Cardiac muscle cell (in vitro differentiated cells and primary cell): ENCODE measurements at places on chromosomes 11 and 22.

- peak; percentile 74 for DNase-seq
Observed at GRCh38 chr11:61908730-61909316, 8.5 kb downstream of the RAB3IL1 start.

DNA sequence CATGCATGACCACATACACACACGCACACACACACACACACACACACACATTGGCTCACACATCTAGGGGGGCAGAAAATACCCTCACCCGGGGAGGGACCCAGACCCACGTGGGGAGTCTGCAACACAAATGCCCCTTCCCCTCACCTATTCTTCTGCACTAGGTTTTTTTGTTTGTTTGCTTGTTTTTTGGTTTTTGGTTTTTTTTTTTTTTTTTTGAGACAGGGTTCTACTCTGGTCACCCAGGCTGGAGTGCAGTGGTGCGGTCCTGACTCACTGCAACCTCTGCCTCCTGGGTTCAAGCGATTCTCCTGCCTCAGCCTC, 28.4 kb downstream of the WEE1 start:
- DNase-seq, result no peak

- peak; percentile 77 for DNase-seq
Observed at GRCh38 chr11:30917859-30918478, 331.8 kb upstream of the MPPED2 start.

- DNase-seq, result no peak
Observed at GRCh38 chr11:27771516-27771915, 71.3 kb upstream of the BDNF start.

DNA sequence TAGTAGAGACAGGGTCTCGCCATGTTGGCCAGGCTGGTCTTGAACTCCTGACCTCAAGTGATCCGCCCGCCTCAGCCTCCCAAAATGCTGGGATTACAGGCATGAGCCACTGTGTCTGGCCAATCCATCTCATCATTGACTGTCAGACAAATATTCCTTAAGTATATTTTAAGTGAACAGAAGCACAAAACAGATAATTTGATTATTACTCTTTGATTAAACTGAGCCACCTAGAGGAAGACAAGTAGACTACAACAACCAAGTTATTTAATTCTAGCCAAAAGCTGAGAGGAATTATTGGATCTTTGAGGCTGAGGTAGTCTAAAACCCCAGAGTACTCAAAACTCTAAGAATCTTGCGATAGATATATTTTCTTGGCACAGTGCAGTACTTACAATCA, 1.2 kb downstream of the ACRV1 start:
- DNase-seq, result no peak

- DNase-seq, result no peak
Observed at GRCh38 chr22:22937894-22938480, 50.4 kb downstream of the IGLL5 start.

- peak; percentile 94 for DNase-seq
Observed at GRCh38 chr11:15688351-15688792, 573.6 kb downstream of the INSC start.

DNA sequence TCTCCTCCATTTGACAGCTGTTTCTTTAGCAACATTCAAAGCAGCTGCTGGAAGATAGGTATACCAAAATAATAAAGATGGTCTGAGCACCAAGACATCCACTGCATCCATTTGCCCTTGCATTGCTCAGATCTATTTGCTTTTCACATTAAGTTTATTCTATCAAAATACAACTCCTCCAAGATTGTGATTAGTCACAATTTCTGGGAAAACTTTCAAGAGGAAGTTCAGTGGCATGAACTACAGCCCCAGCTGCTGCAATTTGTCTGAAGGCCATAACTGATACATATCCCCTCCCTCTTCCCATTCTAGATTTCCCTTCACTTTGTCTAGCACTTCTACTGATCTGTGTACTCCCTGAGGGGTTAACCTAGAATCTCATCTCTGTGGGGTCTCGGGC, 117.5 kb upstream of the CEP126 start:
- peak; percentile 1 for DNase-seq

DNA sequence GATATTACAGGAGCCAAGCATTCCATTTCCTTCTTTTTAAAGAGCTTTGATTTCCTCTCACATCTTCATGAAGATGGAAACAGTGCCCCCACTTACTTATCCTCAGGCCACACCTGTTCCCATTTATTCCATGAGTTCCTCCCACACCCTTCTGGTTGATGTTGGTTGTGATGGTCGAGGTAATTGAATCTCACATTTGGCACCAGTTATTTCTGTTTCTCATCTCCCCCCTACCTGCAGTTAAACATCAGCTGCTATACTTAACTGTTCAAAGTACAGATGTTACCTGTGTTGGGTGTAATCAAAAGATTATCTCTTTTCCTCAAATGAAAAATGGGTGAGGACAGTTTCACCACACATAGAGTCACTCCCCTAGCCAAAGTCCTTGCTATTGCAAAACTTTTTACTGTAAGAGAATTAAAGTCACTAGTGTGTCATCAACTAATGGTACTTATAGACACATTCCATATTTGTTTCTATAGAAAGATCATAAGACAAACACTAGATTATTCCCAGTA, 1.9 kb downstream of the TMEM45B start:
- no peak for DNase-seq

DNA sequence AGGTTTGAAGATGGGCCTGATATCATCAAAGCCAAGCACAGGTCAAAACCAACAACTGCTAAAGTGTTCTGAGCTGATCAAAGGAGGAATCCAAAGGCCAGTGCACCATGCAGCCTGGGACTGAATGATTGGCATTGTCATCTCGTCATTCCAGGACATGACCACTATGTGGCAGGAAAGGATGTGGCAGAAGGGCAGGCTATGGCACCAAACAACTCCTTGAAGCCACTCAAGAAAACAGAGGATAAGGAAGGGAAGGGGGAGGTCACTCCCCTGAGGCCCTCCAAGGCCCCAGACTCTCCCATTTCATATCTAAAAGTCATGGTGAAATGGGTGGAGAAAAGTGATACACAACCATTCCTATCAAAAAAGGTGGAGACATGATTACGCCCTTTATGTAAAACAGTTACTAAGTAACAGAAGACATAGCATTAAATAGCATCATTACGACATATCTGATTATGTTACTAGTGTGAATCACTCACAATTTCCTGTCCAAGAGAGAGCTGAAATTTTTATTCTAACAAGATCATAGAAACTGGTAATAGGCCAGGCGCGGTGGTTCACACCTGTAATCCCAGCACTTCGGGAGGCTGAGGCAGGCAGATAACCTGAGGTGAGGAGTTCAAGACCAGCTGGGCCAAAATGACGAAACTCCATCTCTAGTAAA, 49.3 kb downstream of the AHNAK start:
- no peak for DNase-seq

GRCh38 chr11:12397931-12398334, 20.6 kb downstream of the PARVA start:
- no peak for DNase-seq

GRCh38 chr22:35842954-35843353, 125.3 kb downstream of the APOL5 start:
- DNase-seq, result peak; percentile 48

DNA sequence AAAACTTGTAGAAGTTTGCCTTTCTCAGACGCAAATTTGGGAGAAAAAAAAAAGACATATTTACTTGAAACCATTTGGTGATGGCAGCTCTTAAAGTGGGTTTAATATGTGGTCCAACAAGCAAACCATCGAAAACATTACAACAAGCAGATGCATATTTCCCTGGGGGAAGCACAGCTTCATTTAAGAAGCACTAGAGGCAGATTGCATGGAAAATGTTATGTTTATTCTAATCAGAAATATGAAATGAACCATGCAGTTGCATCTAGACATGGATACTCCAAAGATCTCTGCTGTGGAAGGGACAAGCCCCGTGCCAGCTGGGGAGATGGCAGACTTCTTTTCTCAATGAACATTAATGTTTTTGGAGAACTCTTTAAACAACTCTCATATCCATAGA, 57.4 kb upstream of the PARVA start:
- no peak for DNase-seq

GRCh38 chr11:116930177-116930576, 92.8 kb upstream of the APOA1 start:
- DNase-seq, result peak; percentile 30

GRCh38 chr11:3826721-3827120, 14.0 kb downstream of the RHOG start:
- no peak for DNase-seq

DNA sequence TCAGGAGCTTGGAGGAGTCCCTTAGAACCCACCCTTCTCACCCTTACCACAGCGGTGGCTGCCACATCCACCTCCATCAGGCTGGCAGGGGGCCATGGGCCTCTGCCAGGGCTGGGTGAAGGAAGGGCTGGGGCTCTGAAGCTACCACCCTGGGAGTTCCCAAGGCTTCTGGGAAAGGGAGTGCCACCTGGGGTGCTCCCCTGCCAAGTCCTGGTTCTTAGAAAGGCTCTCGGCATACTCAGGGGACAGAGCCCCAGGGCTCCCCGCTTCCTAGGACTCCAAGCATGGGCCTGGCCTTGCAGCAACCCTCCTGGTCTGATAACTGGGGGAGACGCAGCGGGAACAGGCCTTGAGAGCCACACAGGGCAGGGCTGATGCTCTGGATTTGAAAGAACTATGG, 438 bp upstream of the PLA2G3 start:
- DNase-seq, result no peak
